ENCODE measurements at places on chromosomes 2 and 18.

GRCh38 chr2:42809819-42810120 lies 17.4 kb upstream of the HAAO start:
- peak; percentile 94 for DNase-seq

DNA sequence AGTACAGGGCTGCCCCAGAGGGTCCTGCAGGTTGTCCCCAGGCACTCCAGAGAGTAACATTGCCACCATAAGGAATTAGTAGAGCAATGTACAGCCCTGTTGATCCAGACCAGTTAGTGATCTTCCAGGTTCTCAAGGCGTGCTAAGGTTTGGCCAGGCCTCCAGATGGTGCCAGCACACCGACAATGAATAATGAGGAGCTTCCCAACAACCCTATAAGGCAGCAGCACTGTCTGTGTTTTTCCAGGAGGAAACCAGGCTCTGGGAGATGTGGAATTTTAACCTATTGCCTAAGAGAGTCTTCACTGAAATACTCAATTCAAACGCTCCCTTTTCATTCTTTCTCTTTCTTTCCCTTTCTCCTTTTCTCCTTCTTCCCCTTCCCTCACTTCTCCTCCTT lies 122.1 kb downstream of the MGAT5 start:
- DNase-seq = no peak

GRCh38 chr2:201532686-201533304 lies 81.3 kb downstream of the STRADB start:
- DNase-seq = no peak

GRCh38 chr18:22778996-22779395 lies 154.1 kb upstream of the RBBP8 start:
- no peak for DNase-seq

- peak; percentile 94 for DNase-seq
Observed at GRCh38 chr2:27798948-27799645, 27.6 kb downstream of the MRPL33 start.

GRCh38 chr2:231707625-231707926 lies 749 bp upstream of the PTMA start:
- no peak for DNase-seq

DNA sequence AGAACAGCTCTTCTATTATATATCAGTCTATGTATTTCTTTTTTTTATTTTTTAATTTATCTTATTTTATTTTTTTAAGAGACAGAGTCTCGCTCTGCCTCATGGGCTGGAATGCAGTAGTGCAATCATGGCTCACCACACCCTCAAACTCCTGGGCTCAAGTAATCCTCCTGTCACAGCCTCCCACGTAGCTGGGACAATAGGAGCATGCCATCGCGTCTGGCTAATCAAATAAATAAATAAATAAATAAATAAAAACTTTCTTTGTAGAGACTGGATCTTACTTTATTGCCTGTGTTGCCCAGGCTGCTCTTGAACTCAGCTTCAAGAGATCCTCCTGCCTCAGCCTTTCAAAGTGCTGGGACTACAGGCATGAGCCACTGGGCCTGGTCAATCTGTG lies 117.0 kb downstream of the RBMS1 start:
- DNase-seq = no peak

DNA sequence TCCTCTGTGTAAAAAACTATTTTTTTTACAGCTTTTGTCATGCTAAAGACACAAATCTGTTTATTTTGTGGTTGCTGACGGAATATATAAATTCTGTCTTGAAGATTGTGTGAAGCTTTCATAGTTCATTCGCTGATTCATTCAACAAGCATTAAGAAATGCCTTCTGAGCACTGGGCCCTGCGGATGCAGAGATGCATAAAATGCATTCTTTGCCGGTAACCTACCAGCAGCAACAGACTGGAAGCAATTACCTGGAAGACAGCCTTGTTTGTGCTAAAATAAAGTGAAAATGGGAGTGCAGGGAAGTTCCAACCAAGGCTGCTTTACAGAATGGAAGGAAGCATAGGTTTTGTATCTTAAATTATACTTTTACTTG lies 119.7 kb downstream of the PMAIP1 start:
- DNase-seq = no peak

GRCh38 chr2:197266477-197266876 lies 44.1 kb downstream of the ANKRD44 start:
- no peak for DNase-seq

DNA sequence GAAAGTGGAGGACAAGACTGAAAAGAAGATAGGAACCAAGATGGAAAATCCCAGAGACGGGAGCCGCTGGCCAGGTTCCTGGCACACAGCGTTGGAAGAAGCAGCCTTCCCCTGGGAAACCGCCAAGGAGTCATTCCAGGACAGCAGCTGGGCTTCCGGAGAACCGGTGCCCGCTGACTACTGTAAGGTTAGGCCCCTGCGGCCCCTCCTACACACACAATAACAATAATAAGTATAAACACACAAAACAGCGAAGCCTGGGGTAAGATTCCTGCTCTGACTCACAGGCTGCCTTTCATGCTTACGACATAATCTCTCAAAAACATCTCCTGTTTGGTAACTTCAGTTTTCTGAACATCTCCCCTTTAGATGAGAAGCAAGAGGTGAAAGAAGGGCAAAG lies 28.1 kb upstream of the MYCN start:
- DNase-seq = no peak

GRCh38 chr2:98387478-98387877 lies 41.2 kb downstream of the CNGA3 start:
- DNase-seq = no peak

DNA sequence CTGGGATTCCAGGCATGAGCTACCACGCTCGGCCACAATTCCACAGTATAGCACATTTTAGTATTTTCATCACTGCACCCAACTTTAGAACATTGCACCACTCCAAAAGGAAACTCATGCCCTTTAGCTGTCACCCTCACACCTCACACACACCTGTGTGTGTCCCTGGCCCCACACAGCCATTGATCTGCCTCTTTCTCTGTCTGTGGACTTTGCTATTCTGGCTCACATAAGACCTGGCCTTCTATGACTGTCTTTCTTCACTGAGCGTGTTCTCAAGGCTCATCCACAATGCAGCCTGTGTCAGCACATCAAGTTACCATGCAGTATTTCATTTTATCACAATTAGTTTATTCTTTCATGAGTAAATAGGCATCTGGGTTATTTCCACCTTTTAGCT lies 19.7 kb upstream of the ATP9B start:
- no peak for DNase-seq

DNA sequence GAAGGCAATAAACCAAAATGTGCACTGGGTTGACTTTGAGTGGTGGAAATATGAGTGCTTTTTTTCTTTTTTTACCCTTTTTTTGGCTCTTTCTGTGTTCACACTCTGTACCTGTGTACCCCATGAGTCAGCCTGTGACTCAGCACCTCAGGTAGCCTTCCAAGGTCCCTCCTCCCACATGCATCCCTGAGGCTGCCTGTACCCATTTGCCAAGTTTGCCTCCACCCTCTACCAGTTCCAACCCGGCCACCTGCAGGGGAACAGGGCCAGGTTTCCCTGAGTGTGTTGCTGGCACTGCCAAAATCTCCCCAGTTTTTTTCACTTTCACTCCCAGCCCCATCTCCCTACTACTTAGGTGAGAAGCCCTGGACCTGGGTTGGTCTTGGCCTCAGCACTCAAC lies 14.0 kb downstream of the CXCR1 start:
- no peak for DNase-seq

DNA sequence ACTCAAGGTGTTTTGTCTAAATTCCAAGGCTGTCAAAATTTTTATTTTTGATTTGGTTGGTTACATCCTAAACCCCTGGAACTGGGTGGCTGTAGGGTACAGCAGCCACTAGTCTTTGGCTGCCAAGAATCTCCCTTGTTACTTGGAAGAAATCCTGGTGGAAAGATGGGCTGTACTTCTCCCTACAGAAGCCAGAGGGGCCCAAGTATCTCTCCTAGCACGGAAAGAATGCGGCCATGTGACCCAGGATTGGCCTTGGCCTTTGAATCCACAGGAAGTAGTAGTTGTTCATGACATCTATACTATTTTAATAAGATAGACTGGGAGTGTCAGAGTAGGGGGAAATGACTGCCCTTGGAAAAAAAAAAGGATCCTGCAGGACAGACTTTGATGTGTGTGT lies 54.4 kb upstream of the MYO3B start:
- no peak for DNase-seq

- no peak for DNase-seq
Observed at GRCh38 chr18:44507729-44508325, 172.9 kb upstream of the SETBP1 start.

- no peak for DNase-seq
Observed at GRCh38 chr2:181250691-181251090, 206.5 kb upstream of the ITGA4 start.

GRCh38 chr2:8441986-8442385 lies 239.9 kb upstream of the ID2 start:
- DNase-seq = no peak

GRCh38 chr2:17539611-17540092 lies 844 bp upstream of the VSNL1 start:
- no peak for DNase-seq

GRCh38 chr2:48496849-48497248 lies 33.1 kb upstream of the STON1 start:
- no peak for DNase-seq

GRCh38 chr2:138502255-138503086 lies 901 bp downstream of the SPOPL start:
- no peak for DNase-seq

GRCh38 chr2:69594341-69594740 lies 49.2 kb downstream of the AAK1 start:
- no peak for DNase-seq

GRCh38 chr18:8623549-8624106 lies 14.4 kb downstream of the RAB12 start:
- DNase-seq = no peak

- DNase-seq = no peak
Observed at GRCh38 chr2:234492717-234493485, 4.0 kb downstream of the ARL4C start.

- DNase-seq = no peak
Observed at GRCh38 chr2:168814046-168814445, 11.6 kb downstream of the NOSTRIN start.

DNA sequence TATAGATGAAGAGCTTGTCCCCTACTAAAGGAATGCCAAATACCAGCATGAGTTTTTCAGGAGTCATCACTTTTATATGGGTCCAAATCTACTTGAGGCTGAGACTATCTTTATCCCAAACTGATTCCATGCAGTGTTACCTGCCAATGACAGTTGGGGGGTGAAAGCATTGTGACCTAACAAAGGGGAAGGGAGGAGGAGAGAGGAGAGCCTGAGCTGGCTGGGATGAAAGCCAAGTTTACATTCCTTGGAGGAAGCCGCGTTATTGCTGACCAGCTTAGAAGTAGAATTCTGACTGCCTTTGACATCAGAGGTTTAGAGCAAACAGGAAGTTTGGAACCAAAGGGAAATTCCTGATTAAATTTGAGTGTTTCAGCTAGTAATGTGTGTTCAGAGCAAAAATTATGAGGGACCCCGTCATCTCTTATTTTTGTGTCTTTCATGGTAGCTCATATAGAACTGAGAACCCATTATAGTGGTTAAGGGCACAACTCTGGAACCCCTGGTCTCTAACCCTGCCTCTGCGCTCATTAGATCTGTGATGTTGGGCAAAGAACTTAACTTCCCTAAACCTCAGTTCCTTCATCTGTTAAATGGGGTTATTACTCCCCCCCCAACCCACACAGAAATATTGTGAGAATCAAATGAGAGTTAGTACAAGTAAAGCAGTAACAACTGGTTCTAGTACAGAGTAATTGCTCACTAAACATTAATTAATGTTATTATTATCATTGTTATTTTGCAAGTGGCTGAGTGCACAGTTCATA lies 199.3 kb upstream of the EPAS1 start:
- DNase-seq = no peak

- DNase-seq = no peak
Observed at GRCh38 chr2:26619096-26619495, 22.1 kb downstream of the CIB4 start.

- DNase-seq = no peak
Observed at GRCh38 chr2:98702127-98702802, 28.7 kb downstream of the MGAT4A start.

- no peak for DNase-seq
Observed at GRCh38 chr2:138218397-138218796, 254.1 kb downstream of the HNMT start.

DNA sequence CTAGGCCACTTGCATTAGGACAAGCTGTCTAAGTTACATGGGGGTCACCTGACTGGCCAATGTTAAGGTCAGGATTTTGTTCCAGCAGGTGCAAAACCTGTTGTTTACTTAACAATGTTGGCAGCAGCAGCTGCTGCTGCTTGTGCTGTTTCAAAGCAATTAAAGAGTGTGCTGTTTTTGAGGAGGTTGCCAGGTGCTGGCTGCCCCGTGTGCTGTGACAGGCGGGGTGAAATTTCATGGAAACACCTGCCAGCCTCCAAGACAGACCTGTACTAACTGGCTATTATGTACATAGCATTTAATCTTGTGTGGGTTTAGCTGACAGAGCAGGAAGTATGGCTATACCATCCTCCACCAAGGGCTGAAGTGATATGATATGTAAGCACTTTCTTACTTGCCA lies 224.9 kb downstream of the ASXL3 start:
- no peak for DNase-seq

- DNase-seq = no peak
Observed at GRCh38 chr2:30631051-30631671, 176.1 kb downstream of the CAPN13 start.

GRCh38 chr2:224688997-224689396 lies 27.2 kb downstream of the CCDC195 start:
- DNase-seq = no peak

DNA sequence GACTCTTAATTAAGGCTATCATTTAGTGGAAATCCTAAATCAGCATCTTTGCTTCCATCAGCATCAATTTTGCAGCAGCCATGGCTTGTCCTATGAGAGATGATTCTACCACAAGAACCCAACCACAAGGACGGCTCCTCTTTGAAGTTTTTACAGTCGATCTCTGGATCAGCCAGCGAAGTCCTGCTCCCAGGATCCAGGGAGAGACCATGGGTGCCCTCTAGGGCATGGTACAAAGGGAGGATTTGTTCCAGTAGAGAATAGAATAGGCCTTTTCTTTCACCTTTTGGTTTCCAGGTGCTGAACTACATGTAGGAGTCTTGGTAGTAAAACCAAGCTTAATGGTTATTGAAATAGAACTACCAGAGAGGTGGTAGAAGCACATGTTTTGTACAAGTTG lies 52.7 kb downstream of the TMEM200C start:
- DNase-seq = no peak

GRCh38 chr2:44767691-44768090 lies 173.8 kb upstream of the SIX3 start:
- DNase-seq = no peak

DNA sequence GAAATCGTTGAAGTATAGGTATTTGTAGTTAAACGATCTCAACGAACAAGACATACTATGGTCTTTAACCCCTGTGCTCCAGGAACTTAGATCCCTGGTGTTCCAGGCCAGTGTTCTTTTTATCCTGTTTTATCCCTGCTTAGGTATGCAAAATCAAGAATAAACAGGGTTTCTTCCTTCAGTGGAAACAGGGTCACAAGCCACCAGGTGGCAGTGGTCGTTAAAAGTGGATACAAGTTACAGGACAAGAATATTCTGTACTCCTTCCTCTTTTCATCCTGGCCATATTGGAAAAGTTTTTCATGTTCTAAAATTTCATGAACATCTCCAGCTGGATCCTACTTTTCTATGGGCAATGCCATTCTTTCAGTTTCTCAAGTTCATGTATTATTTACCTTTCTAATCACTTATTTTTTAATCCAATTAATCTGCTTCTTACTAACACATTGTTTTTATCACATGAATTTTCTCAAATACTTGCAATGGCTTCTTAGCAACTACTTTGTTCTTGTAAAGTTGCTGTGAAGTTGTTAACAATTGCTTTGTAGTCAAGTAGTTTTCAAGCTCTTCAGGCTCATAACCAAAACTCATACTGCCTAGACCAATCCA lies 16.4 kb upstream of the HNMT start:
- DNase-seq = no peak

All from coronary artery (tissue), 2 donors.